SK-N-SH treated with all-trans-retinoic acid at 6 μM for 48 hours (cell line): ENCODE measurements at places on chromosomes 6 and 20.

DNA sequence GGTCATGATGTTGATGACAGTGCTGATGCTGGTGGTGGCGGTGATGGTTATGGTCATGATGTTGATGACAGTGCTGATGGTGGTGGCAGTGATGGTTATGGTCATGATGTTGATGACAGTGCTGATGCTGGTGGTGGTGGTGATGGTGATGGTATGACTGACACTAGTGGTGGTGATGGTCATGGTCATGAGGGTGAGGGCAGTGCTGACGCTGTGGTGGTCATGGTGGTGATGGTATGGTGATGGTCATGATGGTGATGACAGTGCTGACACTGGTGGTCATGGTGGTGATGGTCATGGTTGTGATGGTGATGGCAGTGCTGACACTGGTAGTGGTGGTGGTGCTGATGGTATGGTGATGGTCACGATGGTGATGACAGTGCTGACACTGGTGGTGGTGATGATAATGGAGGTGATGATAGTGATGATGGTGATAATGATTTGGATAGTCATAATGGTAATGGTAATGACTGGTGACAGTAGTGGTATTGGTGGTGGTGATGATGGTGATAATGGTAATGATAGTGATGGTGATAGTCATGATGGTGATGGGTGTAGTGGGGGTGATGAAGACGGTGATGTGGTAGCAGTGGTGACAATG, 206.2 kb downstream of the CDH4 start:
- no peak for ATAC-seq

DNA sequence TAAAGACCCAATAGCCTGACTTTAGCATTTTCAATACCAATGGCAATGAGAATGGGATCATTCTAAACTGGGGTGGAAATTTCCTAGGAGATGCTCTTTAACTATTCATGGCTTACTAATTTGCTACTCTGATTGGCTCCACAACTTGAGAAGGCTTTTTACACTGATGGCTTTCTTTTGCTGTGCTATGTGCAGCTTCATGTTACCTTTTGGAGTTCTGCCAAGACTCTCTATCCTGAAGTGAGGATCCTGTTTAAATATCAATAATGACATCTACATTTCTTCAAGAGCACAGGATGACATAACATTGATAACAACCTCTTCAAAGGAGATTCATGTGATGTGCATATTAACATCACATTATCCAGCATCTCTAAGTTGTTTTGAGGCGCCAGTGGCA, 43.4 kb upstream of the SIRPG start:
- ATAC-seq: no peak

DNA sequence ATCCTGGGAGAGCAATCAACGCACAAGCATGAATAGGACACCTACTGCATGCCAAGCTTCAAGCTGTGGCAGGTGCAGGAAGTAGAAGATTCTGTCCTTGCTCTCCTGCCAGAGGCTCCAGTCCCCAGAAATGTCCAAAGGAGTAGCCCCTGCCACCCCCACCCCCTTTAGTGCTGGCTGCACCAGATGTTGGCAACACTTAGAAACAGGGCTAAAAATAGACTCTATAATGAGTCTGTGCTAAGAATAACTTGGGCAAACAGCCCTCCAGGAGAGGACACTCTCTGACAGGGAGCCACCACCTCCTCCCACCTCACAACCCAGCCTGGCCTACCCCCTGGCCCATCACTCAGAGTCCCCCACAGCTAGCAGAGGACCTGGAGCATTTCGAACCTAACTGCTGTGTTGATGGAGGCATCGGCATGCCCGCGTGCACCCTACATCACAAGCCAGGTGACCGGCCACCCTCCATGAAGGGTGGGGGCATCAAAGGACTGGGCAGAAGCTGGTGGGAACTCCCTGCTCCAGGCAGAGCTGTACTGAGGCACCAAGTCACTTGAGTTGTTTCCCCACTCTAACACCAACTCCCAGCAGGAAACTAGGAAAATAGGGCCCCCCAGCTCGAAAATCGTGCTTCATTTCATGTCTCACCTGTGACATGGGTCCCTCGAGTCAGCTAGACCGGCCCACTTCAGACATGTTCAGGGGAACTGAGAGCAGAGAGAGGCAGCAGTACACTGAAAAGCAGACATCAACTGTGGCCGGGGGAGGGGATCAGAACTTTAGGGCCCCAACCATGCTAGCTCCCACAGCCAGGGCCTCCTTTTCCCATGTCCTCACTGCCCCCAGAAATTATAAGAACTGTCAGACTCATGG, 18.7 kb downstream of the TFEB start:
- no peak for ATAC-seq

- ATAC-seq: no peak; the same call in 2 of the 3 replicates
These were observed 50.6 kb downstream of the NUP153 start for GRCh38 chr6:17656092-17656491.

GRCh38 chr6:87366899-87367298, 22.3 kb downstream of the C6orf163 start:
- ATAC-seq: no peak

- ATAC-seq: no peak
These were observed 19.1 kb upstream of the SIRPG start for GRCh38 chr20:1676650-1677049.

DNA sequence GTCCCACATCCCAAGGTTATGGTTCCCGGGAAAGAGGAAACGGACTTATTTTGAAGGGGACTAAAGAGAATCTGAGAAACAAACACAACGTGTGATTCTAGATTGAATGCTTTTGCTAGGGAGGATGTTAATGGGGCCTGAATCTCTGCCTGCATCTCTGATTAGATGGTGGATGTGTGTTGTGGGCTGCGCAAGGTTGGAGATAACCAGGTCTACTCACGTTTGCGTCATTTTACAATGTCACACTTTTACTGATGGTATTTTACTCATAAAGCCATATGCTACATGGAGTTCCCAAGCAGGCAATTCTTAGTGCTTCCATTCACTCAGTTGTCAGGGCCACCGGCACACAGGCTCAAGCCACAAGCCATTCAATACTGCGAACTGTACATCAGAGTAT, 23.2 kb upstream of the CCR6 start:
- no peak for ATAC-seq

DNA sequence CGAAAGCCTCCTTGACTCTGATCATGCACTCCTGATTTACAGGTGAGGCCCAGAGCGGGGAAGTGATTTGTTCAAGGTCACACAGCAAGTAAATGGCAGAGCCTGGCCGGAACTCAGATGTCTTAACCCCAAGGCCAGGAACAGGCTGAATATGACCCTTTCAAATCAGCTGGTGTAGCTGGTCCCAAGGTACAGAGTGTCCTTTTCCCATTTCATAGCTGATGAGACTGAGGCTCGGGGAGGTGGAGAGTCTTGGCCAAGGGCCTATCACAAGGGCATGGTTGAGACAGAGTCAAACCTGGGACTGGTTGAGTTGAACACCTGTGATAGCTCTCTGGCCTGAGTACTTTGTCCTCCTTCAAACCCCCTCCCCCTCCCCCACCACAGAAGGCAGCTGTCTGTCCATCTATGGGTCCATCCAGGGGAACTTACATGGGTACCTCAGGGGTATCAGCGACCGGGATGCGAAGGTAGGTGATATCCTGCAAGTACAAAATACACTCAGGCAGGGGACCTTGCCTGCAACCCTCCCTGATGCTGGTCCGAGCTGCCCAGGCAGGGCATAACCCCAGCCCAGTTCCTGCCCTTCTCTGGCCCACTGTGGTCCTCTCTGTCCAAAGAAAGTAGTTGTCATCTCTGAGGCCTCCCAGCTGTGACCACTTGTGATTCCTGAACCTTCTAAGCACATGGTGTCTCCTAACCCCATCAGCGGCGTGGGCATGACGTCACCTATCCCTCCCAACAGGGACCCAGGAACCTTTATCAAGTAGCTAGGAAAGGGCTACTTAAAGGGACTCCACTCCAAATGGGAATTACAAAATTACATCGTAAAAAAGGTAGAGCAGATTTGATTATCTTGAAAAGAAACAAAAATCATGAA, 5.6 kb downstream of the DUSP15 start:
- ATAC-seq: no peak

DNA sequence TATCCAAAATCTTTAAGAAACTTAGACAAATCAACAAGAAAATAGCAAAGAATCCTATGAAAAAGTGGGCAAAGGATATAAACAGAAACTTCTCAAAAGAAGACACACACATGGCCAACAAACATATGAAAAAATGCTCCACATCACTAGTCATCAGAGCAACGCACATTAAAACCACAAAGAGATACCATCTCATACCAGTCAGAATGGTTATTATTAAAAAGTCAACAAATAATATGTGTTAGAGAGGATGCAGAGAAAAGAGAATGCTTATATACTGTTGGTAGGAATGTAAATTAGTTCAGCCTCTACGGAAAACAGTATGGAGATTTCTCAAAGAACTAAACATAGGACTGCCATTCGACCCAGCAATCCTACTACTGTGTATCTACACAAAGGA, 212.0 kb upstream of the DTNBP1 start:
- ATAC-seq: no peak

DNA sequence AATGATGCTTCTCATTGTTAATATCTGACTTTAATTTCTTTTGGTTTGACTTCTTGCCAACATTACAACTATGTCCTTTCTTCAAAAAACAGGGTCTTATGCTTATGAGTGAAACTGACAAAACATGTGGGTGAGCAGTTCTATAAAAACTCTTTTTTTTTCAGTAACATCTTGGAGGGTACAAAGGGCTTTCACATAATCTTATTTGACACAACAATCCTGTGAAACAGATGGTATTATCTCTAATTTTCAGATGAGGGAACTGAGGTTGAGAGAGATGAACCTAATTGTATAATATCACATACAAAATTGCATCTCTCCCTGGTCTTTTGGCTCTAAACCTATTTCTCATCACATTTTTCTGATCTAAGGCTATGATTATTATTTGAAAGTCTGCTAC, 38.3 kb downstream of the MAPK14 start:
- no peak; the same call in 2 of the 3 replicates for ATAC-seq

DNA sequence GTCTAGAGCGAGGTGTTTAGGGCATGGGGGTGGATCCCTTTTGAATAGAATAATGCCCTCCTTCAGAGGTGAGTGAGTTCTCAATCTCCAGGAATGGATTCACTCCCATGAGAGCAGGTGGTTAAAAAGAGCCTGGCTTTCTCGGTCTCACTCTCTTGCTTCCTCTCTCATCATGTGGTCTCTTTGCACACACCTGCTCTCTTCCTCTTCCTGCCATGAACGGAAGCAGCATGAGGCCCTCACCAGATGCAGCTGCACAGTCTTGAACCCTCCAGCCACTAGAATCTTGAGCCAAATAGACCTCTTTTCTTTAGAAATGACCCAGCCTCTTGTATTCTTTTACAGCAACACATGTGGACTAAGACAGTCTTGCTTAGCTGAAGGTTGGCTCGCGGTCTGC, 119.3 kb downstream of the BMP7 start:
- ATAC-seq: no peak

DNA sequence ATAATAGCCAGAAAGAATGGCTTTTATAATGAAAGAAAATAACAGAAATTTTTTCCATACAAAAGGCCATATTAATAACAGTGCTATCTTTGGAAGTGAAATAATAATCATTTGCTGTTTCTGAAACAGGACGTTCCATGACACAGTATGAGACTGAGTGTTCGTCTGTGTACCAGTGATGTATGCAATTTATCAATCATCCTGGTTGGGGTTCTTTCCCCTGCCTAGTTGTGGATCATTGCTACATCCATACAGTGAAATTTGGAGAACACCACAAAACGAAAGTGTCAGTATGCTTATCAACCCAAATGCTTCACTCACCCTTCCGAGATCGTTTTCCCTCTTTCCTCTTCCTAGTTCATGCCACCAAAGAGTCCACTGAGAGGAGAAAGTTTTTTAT, 151.4 kb upstream of the PRDM1 start:
- ATAC-seq: no peak

DNA sequence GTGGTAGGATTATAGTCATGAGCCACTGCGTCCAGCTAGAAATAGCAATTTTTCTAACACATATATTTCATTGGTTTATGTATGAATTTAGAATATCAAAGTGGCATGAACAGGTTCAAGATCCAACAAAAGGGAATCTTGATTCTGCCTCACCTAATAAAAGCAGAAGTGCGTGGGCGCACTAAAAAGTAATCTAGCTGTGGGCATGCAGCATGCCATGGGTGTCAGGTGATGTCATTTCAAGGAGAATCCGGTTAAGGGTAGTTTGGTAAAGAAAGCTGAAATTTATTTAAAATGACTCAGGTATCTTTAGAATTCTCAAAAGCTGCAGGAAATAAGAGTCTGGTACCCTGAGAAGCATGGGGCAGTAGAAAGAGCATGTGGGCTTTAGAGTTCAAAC, 17.6 kb downstream of the LRRN4 start:
- ATAC-seq: no peak
